ENCODE measurements at places on chromosomes 2 and 18. TPM values are rescaled to one million over a fixed set of nuclear protein-coding genes. Genes with fewer than 3 reads are reported as not detected.

IL36RN gene
- not detected for total RNA-seq

CREB1 gene
- 40.1 TPM for total RNA-seq

C2orf68 gene
- 27.5 TPM for total RNA-seq

FIGN gene
- not detected for total RNA-seq

APCDD1 gene
- total RNA-seq = not detected

BIN1 gene
- 25.7 TPM for total RNA-seq

DYNAP gene
- not detected for total RNA-seq

EMILIN2 gene
- 1.4 TPM for total RNA-seq

SAG gene
- total RNA-seq = not detected

MYCN gene
- total RNA-seq = 8.6 TPM

AP1S3 gene
- 0.65 TPM for total RNA-seq

ARHGAP15 gene
- not detected for total RNA-seq

CNGA3 gene
- total RNA-seq = not detected

UGT1A4 gene
- total RNA-seq = not detected

KANSL1L gene
- total RNA-seq = 23.3 TPM

SP140L gene
- total RNA-seq = 5.5 TPM

CROCC2 gene
- total RNA-seq = not detected

ADAM23 gene
- 0.22 TPM for total RNA-seq

RAB31 gene
- total RNA-seq = 154 TPM

L3MBTL4 gene
- total RNA-seq = 8.8 TPM

SPP2 gene
- not detected for total RNA-seq

ZNF385B gene
- not detected for total RNA-seq

HPCAL1 gene
- total RNA-seq = 31.6 TPM

FHOD3 gene
- total RNA-seq = 0.33 TPM

DUSP19 gene
- 4.4 TPM for total RNA-seq

HOXD10 gene
- total RNA-seq = 8.2 TPM

USP40 gene
- 21.6 TPM for total RNA-seq

REG1A gene
- not detected for total RNA-seq

ACOXL gene
- total RNA-seq = not detected

AKAIN1 gene
- not detected for total RNA-seq

SERPINB3 gene
- total RNA-seq = not detected

C2orf15 gene
- 0.11 TPM for total RNA-seq

NCKAP5 gene
- 0.09 TPM for total RNA-seq

DNAJC5G gene
- 0.60 TPM for total RNA-seq

GATA6 gene
- 0.17 TPM for total RNA-seq

PFN4 gene
- 0.17 TPM for total RNA-seq

MC5R gene
- total RNA-seq = not detected

SPATA3 gene
- not detected for total RNA-seq

GALNT13 gene
- under 0.01 TPM for total RNA-seq

ZNF892 gene
- 3.6 TPM for total RNA-seq

NAT8 gene
- not detected for total RNA-seq

SCYGR4 gene
- total RNA-seq = not detected

SKOR2 gene
- not detected for total RNA-seq

PTH2R gene
- under 0.01 TPM for total RNA-seq

STPG4 gene
- 0.17 TPM for total RNA-seq

AAMP gene
- 152 TPM for total RNA-seq

GMPPA gene
- 25.0 TPM for total RNA-seq

TNFRSF11A gene
- total RNA-seq = 49.1 TPM
